Fibroblast of pulmonary artery (primary cell): ENCODE measurements at places on chromosomes 7 and 10.

- DNase-seq, result no peak
These were observed 14.8 kb downstream of the PDAP1 start for GRCh38 chr7:99393355-99394187.

DNA sequence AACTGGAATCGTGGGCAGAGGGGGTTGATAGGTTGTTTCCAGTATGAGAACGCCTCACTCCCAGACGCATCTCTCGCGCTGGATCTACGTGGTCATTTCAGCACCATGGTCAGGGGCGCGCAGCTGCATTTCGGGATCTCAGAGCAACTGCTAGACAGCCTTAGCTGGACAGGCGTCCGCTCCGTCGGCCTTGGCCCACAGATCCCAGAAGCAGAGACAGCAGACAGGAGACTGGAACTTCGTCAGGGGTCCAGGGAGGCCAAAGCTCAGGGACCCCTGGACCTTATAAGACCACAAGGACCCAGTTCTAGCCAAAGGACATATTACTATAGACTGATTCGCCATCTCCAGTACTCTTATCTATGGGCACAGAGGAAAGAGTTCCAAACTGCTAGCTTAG is 5.3 kb downstream of the NEUROG3 start:
- DNase-seq, result peak; percentile 73

- DNase-seq, result no peak
These were observed 51.7 kb downstream of the DAGLB start for GRCh38 chr7:6395898-6396595.

DNA sequence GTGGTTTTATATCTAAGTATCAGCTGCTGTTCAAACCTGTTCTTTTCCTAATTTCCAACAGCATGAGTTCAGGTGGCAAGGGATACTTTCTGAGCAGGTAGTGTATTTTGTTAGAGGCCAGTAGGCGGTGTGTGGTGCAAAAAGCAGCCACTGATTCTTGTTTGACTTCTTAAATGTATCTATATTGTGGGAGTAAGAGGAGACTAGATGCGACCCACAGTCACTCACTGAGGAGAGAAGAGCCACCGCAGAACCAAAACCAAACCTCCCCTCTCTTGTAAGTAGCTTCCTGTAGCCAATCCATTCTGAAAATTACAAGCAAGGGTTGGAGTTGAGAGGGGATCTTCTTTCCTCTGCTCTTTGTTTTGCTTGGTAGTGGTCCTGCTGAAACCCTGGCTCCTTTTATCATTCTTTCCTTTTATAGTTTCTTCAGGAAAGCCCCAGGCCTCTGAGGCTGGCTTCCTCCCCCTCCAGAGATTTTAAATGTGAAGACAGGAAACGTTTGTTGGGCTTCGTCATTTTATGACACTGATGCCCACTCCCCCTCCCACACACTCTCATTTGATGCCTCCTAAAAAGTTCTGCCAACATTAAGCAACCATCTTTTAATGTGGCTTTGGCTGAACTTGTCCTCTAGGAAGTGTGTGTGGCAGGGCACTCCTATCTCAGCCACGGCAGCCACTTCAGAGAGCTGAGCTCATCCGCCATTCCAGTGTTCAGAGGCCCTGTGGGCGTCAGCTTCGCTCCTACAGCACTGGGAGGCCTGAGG is 566.0 kb downstream of the SUGCT start:
- peak; percentile 46 for DNase-seq

GRCh38 chr10:24958091-24958720 is 5.8 kb upstream of the PRTFDC1 start:
- DNase-seq, result peak; percentile 95

GRCh38 chr10:104824380-104825006 is 183.4 kb downstream of the SORCS3 start:
- DNase-seq, result peak; percentile 33

- DNase-seq, result no peak
These were observed 973.8 kb downstream of the PCDH15 start for GRCh38 chr10:53827261-53827660.

- DNase-seq, result no peak
These were observed 58.4 kb downstream of the TMEM209 start for GRCh38 chr7:130146693-130147405.

DNA sequence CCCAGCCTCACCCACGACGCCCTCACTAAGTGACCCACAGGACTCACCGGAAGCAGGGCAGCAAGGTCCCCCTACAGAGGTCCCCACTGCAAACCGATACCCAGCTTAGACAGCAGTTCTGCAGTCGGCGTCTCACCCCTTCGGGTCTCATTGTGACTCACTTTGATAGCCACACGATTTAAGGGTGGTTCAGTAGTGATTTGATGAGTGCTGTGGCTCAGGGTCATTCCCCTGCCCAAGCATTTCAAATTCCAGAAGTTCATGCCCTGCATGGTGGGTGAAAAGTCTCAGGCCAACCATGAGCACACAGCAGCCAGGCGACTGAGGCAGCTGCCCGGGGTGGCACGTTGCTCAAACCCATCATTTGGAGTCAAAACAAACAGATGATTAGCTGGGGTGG is 93.2 kb downstream of the EGFR start:
- no peak for DNase-seq

DNA sequence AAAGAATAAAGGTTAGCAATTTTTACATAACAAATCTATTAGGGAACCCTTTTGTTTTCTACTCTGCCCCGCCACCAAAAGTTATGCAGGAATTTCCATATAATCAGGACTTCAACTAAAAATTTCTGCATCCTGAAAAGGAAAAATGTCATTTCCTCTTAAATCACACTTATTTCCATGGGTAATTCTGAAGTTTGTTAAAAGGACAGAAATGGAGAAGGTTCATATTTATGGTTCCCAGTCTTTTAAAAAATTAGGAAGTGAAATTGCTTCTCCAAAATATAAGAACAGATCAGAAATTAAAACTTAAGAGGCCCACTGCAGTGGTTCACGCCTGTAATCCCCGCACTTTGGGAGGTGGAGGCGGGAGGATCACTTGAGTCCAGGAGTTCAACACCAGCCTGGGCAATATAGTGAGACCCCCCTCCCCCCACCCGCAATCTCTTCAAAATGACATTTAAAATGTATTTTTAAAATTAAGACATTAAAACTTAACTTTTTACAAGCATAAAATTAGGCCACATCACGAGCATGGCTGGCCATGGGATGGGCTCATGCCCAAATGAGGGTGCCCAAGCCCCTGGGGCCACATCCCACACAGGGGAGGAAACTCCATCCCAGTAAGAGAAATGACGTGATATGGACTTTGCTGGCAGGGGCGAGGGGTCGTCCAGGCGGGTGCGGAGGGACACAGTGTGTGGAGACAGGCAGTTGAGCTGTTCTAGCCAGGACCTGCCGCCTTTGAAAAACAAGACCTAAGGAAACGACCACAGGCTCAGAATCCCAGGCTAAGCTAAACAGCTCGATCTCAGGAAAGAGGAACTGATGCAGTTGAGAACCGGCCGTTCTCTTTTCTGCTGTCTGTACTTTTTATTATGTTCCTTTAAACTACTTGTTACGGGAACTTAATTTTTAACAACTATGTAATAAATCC is 51.3 kb upstream of the NFE2L3 start:
- no peak for DNase-seq

- no peak for DNase-seq
These were observed 78.4 kb upstream of the CAMK2B start for GRCh38 chr7:44403775-44404174.

GRCh38 chr7:132437730-132438129 is 138.5 kb downstream of the PLXNA4 start:
- DNase-seq, result no peak

DNA sequence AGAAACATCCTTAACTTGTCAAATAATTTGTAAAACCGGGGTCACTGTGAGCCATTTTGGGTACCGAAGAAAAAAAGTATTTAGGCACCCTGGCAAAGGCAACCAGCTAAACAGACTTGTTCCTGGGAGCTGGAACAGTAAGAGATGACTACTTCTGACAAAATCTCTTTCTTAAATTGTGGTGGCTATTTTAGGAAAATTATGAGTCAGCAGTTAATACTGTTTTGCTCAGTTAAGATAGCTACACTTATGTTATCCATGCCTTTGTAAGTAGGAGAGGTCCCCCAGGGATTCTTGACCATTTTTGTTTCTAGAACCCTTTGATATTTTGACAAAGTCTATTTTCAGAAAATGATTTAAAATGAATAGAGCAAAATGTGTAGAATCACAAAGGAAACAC is 68.7 kb downstream of the TAX1BP1 start:
- DNase-seq, result peak; percentile 74

DNA sequence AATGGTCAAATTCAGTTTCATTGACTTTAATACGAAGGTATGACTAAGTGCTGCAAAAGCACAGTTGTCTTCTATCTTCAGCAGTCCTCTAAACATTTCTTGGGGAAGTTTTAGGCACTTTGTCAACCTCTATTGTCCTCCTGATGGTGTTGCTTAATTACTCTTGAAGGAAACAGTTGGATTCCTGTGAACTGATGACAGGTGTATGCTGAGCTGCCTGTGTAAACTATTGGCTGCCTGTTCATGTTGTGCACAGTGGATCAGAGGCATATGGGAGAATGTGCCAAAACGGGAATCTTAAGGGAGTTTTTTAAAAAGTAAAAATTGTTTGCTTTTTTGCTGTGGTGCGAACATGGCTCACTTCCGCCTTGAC is 221.0 kb downstream of the AUTS2 start:
- no peak for DNase-seq

GRCh38 chr7:132276976-132277725 is 299.1 kb downstream of the PLXNA4 start:
- DNase-seq, result no peak

- no peak for DNase-seq
These were observed 64.7 kb upstream of the LRGUK start for GRCh38 chr7:134062460-134062859.

GRCh38 chr10:32995751-32996150 is 37.7 kb upstream of the ITGB1 start:
- peak; percentile 46 for DNase-seq

DNA sequence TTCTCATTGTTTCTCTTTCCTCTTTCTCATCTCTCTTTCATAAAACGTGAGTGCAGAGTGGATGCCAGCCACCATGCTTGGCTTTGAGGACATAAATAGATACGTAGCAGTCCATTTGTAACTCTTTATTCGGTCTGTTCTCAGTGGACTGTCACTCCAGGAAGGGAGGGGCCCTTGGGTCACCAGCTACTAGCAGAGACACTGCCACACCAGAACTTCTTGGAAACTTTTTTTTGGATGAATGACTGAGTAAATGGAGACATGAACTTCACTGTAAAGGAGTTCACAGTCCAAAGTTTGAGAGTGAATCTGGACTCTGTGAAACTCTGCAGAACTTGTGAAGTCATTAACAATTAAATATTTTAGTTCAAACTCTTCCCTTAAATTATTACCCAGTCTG is 20.2 kb downstream of the CHN2 start:
- DNase-seq, result peak; percentile 29

DNA sequence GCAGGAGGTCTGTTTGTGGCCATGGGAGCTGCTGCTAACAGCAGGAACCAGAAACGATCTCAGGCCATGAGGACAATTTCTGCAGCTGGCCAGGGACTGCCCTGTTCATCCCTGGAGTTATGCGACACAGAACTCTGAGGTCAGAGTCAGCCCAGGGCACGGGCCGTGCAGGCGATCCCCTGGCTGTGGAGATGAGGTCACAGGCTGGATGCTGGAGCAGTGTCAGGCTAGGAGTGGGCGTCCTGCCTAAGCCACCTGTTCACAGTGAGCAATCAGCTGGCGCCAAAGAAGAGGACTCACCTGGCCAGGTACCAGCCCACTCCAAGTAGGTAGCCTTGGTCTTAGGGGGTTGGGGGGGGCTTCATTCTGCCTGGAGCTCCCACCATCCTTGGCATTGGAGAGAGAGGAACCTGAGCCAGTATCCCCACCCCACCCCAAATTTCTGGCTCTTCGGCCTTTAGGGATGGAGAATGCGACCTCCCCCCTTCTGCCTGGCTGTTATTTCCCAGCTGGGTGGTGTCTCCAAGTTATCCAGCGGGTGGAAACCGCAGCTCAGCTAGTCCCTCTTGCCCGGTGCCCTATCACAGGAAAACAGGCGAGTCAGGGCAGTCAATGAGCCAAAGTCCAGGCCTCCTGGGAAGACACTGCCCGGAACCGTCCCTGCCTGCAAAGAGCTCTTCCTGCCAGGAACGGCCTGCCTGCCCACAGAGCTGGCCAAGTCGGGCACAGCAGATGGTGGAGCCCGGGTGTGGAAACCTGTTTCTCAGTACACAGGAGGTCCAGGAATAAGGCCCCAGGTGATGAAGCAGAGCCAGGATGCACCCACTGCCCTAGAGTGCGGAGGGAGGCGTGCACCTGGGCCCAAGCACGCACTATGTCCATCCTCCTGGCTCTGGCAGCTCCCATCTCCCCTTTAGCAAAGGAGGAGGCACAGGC is 1.8 kb upstream of the TTYH3 start:
- DNase-seq, result peak; percentile 21

GRCh38 chr10:124059551-124059950 is 33.8 kb downstream of the CHST15 start:
- no peak for DNase-seq

DNA sequence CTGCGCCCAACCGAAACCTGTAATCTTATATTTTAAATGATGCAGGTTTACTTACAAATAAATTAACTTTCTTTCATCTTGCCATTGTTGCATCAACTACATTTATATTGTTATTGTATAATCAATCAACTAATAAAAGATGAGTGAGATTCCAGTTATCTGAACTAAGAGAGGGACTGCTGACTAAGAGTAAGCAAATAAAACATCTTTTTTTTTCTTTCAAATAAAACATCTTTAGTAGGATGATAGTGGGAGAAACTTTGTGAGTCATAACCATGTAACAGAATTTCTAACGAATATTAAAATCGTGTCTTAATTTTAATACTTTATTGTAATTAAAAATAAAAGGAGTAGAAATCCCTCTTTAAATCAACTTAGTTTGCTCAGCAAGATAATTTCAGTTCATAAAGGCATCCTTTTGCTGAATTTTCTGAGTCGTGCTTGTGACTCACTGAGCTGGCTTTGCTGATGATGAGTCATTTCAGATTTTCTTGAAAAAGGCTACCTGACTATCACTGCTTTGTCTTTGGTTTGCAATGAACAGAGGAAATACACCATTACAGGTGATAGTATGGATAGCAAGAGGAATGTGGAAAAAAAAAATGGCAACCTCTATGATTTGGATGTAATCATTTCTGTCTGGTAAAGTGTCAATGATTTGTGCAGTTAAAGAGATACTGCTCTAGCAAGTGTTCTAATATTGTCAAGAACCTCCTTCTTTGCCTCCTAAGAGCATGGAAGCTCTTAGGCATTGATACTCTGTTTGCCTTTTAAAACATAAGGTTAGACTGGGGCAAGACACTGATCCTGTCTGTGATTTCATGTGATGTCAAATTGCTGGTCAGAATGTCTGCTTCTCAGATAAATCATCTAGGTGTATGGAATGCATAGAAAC is 119.5 kb downstream of the GPR158 start:
- peak; percentile 54 for DNase-seq

GRCh38 chr7:33853361-33854062 is 51.8 kb upstream of the BMPER start:
- DNase-seq, result peak; percentile 76
